ENCODE measurements at places on chromosomes 12 and 14.

DNA sequence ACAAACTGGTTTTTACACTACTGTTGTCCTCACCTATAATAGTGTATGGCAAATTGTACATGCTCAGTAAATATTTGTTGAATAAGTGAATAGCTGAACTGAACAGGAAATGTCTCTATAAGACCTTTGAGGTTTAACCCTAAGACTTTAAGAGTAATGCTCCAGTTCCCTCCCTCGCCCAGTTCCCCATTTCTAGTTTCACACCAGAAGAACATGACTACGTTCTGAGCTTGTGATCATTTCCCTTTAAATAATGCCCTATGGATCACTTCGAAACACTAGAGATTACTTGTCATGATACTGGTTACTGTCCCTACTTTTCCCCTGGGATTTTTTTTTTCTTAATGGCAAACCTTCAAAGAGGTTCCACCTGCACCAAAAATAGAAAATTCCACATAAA, 69.3 kb downstream of the PRKD1 start:
- DNase-seq = no peak

DNA sequence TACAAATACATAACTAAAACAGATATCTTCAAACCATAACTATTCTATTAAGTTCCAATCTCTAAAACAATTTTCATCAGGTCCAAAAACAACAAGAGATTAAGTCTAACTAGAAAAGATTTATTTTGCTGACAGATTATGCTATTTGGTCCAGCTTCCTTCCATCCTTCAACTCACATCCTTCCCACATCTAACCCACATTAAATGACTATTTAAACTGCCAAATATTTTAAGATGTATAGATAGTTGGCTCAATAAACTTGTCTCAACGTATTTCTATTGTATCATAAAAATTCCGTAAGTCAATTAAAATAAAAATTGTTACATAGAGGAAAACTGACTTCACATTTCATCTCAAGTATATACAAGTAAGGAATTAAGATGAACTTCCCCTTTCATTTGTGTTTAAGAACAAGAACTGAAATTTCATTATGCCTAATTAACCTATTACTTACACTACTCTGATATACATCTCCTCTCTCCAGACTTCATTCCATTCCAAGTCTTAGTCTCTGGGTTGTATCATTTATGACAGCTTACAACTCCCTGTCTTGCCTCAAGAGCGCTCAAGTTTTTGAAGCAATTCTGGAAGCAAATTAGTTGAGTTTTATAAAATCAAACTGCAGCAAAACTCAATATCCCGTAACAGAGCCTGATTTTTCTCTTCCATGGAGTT, 25.4 kb downstream of the PAWR start:
- DNase-seq = no peak

- DNase-seq = no peak
Observed at GRCh38 chr12:52351196-52352059, 15.9 kb downstream of the KRT85 start.

GRCh38 chr12:47838286-47838931, 18.7 kb upstream of the HDAC7 start:
- DNase-seq = peak; percentile 33

- DNase-seq = peak; percentile 46
Observed at GRCh38 chr14:68458840-68459469, 333.9 kb downstream of the ZFP36L1 start.

DNA sequence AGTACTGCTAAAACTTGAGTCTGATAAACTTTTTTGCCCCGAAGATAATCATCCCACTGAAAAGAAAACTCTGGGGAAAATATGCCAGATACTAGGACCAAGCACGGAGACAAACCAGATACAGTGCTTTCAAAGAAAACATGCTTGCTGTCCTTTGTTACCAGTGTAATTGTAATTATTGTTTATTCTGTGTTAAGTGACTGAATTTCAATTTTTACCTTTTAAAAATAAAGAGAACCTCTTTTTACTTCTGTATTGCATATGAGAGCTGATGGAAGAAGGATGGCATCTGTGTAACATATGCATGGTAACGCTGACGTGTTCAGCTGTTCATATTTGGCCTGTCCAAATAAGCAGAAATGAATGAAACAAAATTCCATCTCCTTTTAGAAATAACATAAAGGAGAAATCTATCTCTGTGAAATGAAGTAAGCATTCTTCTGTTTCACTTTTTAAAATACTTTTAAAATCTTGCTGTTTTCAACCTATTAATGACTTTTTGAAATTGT, 22.5 kb downstream of the SLC35E3 start:
- no peak for DNase-seq

DNA sequence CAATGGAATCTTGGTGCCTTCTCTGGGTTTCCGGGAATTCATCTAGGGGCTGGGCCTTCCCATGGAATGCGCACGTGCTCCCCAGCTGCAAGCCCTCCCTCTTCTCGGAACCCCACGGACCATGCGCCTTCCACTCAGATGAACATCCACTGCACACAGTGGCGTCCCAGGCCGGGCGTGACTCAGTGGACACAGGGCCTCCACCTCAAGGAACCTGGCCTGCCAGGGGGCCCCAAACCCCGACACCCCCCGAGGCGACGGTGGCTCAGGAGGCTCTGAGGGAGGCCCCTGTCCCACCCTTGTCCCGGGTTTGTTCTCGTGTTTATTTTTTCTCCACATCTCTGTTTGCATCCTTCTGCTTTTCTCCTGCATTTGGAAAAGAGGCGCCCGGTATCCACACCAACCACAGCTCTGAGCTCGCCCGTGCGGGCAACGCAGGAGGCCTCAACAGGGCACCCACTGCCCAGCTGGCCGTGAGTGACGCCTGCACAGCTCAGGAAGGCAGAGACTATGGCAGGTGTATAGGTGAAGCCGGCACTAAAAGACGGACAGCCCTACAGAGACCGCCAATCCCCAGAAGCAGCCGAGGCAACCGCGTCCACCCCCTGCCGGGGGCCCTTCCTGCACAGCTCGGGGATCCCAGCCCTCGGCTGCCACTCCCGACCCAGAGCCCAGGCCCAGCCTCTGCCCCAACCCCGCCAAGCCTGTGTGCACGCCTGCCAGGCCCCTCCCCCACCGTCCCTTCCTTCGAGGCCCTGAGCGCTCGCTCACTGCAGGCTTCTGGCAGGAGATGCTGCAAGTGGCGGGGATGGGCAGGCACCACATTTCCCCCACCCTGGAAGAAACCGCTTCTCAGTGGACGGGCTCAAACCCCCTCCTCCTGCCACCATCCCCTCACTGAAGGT, 23.8 kb upstream of the GALNT9 start:
- DNase-seq = no peak

DNA sequence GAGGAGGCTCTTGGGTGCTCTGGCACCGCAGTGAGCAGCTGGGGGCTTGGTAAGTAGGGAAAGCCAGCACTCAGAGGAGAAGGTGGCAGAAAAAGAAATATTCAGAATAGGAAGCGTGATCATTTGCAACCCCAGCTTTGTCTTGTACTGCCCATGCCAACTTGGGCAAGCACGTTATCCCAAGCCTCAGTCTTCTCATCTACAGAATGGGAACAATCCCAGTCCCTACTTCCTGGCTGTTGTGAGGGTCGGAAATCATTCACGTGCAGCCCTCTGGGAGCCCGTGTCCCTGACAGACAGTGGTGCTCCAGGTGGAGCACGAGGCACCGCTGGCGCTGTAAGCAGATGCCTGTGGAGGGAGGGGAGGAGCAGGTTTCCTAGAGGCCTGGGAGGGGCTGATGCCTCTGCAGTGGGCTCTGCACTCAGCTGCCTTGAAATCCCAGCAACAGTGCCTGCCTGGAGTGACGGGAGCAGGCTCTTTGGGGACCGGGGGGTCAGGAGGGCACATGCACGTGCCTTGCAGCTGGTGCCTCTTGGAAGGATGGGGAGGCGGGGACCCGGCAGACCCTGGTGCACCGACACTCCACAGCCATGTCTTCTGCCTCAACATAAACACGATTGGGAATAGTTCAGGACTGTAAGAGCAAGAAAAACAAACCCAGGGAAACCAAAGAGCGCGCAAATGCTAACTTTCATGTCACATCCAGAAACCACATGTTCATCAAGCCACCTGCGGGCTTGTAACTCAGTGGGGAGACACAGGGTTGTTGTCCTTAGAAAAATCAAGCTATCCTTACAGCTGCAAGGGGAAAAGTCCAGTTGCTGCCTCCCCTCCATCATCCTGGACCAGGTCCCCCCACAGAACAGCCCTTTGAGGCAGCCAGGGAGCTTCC, 86.5 kb upstream of the DIO3 start:
- DNase-seq = no peak

DNA sequence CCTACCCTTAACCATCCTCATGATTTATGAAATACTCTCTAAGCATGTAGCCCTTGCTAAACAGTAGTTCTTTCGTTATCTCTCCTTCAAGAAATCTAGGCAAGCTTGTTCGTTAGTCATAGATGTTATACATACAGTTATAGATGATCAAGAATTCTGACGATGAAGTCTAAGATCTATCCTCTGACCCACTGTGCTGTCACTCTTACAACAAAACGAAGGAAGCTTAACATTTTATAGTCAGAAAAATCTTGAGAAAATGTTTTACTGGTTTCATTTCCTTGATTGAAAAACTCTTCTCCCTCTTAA, 68.9 kb downstream of the SPPL3 start:
- no peak for DNase-seq

GRCh38 chr14:33631021-33631420, 319.9 kb downstream of the EGLN3 start:
- DNase-seq = no peak

DNA sequence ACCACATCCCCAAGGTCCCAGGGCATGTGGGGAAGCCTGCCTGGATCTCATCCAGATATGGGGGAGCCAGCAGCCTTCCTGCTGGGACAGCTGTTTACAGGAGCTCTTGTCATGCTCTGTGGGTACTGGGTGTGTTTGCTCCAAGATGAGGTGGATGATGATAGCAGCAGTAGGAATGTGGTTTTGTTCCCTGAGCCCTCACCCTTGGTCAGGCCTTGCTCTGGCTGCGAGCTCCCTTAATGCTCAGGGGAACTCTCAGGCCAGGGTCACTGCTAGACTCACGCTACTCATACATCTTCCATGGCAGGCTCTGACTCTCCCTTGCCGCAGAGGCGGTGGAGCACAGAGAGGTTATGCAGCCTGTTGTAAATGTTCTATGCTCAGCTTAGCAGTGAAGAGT, 990.3 kb downstream of the AACS start:
- DNase-seq = no peak
